ENCODE measurements at places on chromosomes 16 and 17.

DNA sequence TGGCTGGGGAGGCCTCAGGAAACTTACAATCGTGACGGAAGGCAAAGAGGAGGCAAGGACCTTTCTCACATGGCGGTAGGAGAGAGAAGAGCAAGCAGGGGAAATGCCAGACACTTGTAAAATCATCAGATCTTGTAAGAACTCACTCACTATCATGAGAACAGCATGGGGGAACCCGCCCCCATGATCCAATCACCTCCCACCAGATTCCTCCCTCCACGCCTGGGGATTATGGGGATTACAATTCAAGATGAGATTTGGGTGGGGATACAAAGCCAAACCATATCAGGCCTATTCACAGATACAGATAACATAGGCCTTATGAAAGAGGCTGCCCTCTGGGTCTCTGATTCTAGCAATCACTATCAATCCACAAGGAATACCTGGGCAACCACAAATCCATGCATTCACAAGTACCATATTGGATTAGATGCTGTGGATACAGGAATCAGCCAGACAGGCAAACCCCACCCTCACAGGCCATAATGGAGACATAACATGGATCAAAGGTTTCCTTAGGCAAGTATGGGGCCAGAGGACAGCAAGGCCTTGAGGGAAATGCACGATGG lies 284.9 kb downstream of the SOX9 start:
- DNase-seq = no peak

DNA sequence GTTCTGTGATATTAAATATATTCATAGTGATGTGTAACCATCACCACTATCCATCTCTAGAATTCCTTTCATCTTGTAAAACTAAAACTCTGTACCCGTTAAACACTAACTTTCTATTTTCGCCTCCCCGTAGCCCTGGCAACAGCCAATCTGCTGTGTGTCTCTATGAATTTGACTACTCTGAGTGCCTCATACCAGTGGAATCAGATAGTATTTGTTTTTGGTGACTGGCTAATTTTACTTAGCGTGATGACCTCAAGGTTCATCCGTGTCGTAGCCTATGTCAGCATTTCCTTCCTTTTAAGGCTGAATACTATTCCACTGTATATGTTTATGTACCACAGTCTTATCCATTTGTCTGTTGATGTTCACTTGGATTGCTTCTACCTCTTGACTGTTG lies 18.2 kb downstream of the CHD9 start:
- DNase-seq = no peak

DNA sequence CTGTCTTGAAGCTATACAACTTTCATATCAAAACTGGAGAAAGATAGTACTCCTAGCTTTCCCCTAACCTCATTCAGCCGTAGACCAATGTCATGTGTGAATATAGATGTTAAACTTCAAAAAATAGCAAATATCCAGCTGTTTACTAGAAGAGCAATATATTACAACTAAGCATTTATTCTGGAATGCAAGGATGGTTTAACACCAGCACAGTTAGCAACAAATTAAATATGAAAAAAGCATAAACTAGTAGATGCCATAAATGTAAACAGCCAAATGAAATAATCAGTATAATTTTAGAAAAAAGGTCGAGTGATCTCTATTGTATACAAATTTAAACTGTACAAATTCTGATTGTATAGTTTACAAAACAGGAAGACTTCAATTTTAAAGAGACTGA lies 59.7 kb downstream of the SDR42E1 start:
- DNase-seq = no peak

- no peak for DNase-seq
Observed at GRCh38 chr17:55743103-55743679, 7.7 kb upstream of the PCTP start.

DNA sequence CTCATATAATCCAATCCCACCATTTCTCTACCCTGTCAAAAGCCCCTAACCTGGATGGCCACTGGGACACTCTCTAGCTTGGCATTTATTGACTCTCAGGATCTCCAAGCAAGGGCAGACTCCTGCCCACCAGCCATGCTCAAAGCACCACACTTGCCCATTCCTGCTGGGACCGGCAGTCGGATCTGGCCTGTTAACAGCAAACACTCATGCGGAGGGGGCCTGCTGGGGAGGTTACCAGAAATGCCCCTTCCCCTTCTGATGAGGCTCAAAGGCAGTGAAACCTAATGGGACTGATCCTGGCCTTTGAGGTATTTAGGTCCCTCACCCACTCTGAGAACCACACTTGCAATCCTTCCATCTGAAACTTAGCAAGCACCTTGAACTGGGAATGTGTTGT lies 6.5 kb upstream of the CCL1 start:
- DNase-seq = no peak

DNA sequence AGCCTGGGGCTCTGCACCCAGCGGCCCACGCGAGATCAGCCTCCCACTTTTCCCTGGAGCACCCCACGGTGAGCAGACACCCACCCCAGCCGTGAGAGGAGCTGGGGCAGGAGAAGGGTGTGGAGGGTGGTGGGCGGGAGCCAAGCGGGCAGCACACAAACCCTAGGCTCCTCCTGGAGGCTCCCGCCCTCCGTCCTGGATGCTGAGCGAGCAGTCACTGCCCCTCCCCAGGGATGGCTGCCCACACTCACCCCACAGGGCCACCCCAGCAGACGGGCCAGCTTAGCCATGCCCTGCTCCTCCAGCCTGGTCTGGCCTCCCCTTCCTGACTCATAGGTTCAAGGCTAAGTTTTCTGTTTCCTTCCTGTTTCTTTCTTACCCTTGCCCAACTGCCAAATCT lies 15.7 kb upstream of the ABCC3 start:
- no peak for DNase-seq
